ENCODE measurements at places on chromosomes 1 and 21. TPM values are rescaled to one million over a fixed set of nuclear protein-coding genes. Genes with fewer than 3 reads are reported as not detected.
A peak's percentile ranks its signal among the peaks of the same experiment; 100 is the strongest.

GRCh38 chr1:117615474-117615873, 9.6 kb downstream of the TENT5C start:
- DNase-seq, result no peak

GRCh38 chr1:35557118-35557610, at the start of gene KIAA0319L:
Gene KIAA0319L, minus strand, starts transcription at chr1:35557403. Its CDS starts 2,912 bp downstream, at chr1:35554491.
- DNase-seq, result peak; percentile 49

- no peak for DNase-seq
Observed at GRCh38 chr1:207115269-207115668, 11.2 kb downstream of the C4BPA start.

GRCh38 chr1:160607672-160608032, 28.4 kb upstream of the CD84 start:
- DNase-seq, result no peak

GRCh38 chr1:25760871-25761270, 39.1 kb upstream of the SELENON start:
- DNase-seq, result no peak

- no peak for DNase-seq
Observed at GRCh38 chr1:174008979-174009378, 13.2 kb downstream of the RC3H1 start.

GRCh38 chr1:46076343-46076742, 56.1 kb downstream of the PIK3R3 start:
- DNase-seq, result no peak

GRCh38 chr1:31399976-31400375, 13.0 kb upstream of the SERINC2 start:
- DNase-seq, result no peak

- no peak for DNase-seq
Observed at GRCh38 chr1:188058801-188059200, 1230.1 kb downstream of the PLA2G4A start.

DNA sequence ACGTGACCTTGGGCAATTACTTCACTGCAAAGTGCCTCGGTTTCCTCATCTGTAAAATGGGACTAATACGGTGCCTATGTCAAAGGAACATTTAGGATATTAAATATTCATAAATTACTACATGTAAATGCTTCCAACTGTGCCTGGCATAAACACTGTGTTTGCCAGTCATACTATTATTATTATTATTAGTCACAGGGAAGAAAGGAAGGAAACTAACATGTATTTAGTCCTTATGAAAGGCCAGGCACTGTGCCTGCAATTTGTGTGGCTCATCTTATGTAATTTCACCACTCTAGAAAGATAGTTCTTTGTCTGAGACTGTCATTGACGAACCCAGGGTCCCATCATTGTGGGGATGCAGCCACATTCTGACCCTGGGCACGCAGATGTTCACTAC, 45.0 kb downstream of the EPHB2 start:
- no peak for DNase-seq

DNA sequence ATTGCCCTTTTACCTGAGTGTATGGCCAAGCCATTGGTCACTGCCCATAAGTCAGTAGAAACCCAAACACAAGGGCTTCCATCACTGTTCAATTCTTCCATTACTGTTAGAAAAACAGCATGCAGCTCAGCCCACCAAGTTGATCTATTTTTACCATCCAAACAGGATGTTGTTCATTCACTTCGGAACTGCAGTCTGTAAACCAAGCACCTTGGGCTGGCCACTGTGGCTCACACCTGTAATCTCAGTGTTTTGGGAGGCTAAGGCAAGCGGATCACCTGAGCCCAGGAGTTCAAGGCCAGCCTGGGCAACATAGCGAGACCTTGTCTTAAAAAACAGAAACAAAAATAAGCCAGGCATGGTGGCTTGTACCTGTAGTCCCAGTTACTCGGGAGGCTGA, 8.7 kb upstream of the MFSD2A start:
- no peak for DNase-seq

- no peak for DNase-seq
Observed at GRCh38 chr1:32742199-32742947, 39.8 kb upstream of the SYNC start.

KCNN3 gene
- total RNA-seq, result not detected

GRCh38 chr1:44501047-44501890, 96.2 kb downstream of the RNF220 start:
- no peak for DNase-seq

DNA sequence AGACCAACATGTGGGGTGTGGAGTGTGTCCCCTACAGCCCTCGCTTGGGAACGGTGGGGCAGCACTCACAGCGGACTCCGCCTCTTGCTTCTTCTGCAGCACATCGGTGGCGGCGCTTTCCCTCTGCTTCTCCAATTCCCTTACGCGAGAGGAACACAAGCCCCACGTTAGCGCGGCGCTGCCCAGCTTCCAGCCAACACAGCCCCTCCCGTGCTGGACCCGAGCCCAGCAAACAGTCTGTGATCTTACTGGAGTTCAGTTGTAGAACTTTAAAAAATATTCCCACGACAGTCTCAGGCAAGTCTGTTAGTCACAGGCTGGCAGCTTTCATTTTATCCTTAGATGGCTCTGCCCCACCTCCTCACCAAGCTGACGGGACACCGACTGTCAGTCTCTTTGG, 13.6 kb downstream of the THAP3 start:
- DNase-seq, result no peak

DNA sequence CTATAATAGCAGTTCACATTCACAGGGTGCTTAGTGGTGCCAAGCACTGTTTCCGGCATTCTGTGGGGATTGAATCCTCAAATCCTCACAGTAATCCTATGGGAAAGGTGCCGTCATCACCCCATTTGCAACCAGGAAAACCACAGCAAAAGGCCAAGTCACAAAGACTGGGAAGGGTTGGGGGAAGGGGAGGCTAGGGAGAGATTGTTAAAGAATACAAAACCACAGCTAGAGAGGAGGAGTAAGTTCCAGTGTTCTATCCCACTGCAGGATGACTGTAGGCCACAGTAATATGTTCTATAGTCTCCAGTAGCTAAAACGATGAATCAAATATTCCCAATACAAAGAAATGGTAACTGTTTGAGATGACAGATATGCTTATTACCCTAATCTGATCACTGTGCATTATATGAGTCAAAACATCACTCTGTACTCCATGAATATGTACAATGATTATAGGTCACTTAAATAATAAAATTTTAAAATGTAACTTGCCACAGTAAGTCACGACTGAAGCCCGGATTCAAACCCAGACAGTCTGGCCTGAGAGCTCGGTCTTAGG, 256.8 kb downstream of the TOMM20 start:
- DNase-seq, result no peak

GDAP2 gene
- total RNA-seq, result 18.3 TPM

GRCh38 chr1:201288007-201288406, 4.7 kb downstream of the PKP1 start:
- DNase-seq, result no peak

GRCh38 chr1:154808909-154809262, 61.2 kb downstream of the KCNN3 start:
- DNase-seq, result no peak

ZFP69B gene
- total RNA-seq, result 3.3 TPM
